ENCODE measurements at places on chromosomes 5 and 9. TPM values are rescaled to one million over a fixed set of nuclear protein-coding genes. Genes with fewer than 3 reads are reported as not detected.

GRCh38 chr9:89508951-89509615, 11.2 kb upstream of the SEMA4D start:
- no peaks in the 10 kb centered on the region for H3K36me3 ChIP-seq
- H3K4me3 ChIP-seq: no peak overlapping the region
- H3K4me1 ChIP-seq: no peaks in the 10 kb centered on the region
- H3K27ac ChIP-seq: no peak overlapping the region

GRCh38 chr9:89872426-89872912, 267.7 kb downstream of the GADD45G start:
- no peak overlapping the region for H3K27ac ChIP-seq
- DNase-seq: no peak
- no peaks in the 10 kb centered on the region for H3K27me3 ChIP-seq
- peaks cover 19% of the 10 kb centered on the region for H3K4me1 ChIP-seq
- H3K36me3 ChIP-seq: no peaks in the 10 kb centered on the region

C5orf58 gene
- not detected for polyA plus RNA-seq

FSD1L gene
- 1.0 TPM for polyA plus RNA-seq

KIAA0825 gene
- polyA plus RNA-seq: 1.2 TPM

C5 gene
- polyA plus RNA-seq: 2.7 TPM

DNA sequence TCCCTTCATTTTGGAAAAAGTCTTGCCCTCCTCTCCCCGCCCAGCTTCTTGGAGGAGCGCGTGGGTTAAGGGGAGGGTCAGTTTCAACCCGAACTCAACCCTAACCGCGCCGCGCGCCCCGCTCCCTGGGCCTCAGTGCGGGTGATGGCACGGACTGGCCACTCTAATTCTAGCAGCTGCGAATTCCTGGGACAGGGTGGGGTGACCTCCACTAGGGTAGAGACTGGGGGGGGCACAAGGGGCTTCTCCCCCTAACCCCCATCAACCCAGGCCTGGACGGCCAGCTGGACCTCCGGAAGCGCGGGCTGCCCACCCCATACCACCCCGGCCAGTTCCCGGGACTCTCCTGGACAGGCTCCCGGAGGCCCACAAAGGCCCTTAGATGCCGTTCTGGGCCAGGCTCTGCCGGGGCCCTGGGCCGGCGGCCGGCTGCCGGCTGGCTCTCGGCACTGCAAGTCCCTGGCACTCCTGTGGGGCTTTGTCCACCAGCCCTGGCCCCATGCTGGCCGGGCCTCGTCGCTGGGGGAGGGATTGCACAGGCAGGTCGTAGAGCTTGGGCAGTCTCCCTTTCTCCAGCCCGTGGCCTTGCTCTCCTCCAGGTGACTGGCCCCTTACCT, 7.2 kb upstream of the PSD2 start:
- peaks cover 6% of the 10 kb centered on the region for H3K27me3 ChIP-seq
- H3K4me3 ChIP-seq: no peak overlapping the region
- H3K36me3 ChIP-seq: no peaks in the 10 kb centered on the region
- no peak for DNase-seq

FBP1 gene
- 0.19 TPM for polyA plus RNA-seq

PCDHB7 gene
- 1.7 TPM for polyA plus RNA-seq

- peaks cover 6% of the 10 kb centered on the region for H3K4me1 ChIP-seq
- H3K27ac ChIP-seq: no peak overlapping the region
- no peak for DNase-seq
- H3K36me3 ChIP-seq: no peaks in the 10 kb centered on the region
- no peaks in the 10 kb centered on the region for H3K27me3 ChIP-seq
Measured at GRCh38 chr5:173673295-173674101, 57.0 kb upstream of the BOD1 start.

GRCh38 chr9:33133186-33133585, 34.0 kb downstream of the B4GALT1 start:
- no peak overlapping the region for H3K27ac ChIP-seq
- H3K36me3 ChIP-seq: peaks cover 33% of the 10 kb centered on the region
- H3K4me1 ChIP-seq: no peaks in the 10 kb centered on the region
- H3K27me3 ChIP-seq: no peaks in the 10 kb centered on the region

GRCh38 chr5:68818057-68818695, 275.6 kb upstream of the SLC30A5 start:
- no peaks in the 10 kb centered on the region for H3K4me1 ChIP-seq
- no peaks in the 10 kb centered on the region for H3K36me3 ChIP-seq

GRCh38 chr5:625516-625915, 13.4 kb downstream of the CEP72 start:
- H3K27me3 ChIP-seq: no peaks in the 10 kb centered on the region
- no peak overlapping the region for H3K27ac ChIP-seq
- H3K36me3 ChIP-seq: no peaks in the 10 kb centered on the region
- no peaks in the 10 kb centered on the region for H3K4me1 ChIP-seq
- H3K4me3 ChIP-seq: no peak overlapping the region

STPG3 gene
- polyA plus RNA-seq: not detected

- peaks cover 4% of the 10 kb centered on the region for H3K27me3 ChIP-seq
- H3K4me3 ChIP-seq: no peak overlapping the region
- DNase-seq: no peak
- H3K27ac ChIP-seq: no peak overlapping the region
- H3K4me1 ChIP-seq: no peaks in the 10 kb centered on the region
- no peaks in the 10 kb centered on the region for H3K36me3 ChIP-seq
Measured at GRCh38 chr9:89623925-89624420, 19.2 kb downstream of the GADD45G start.

GRCh38 chr5:158606233-158606632, 493.5 kb downstream of the EBF1 start:
- no peaks in the 10 kb centered on the region for H3K27me3 ChIP-seq
- no peak overlapping the region for H3K27ac ChIP-seq
- H3K4me3 ChIP-seq: no peak overlapping the region
- no peak for DNase-seq
- H3K36me3 ChIP-seq: no peaks in the 10 kb centered on the region

CCL27 gene
- polyA plus RNA-seq: 0.10 TPM
